ENCODE measurements at places on chromosomes 2 and 18.

DNA sequence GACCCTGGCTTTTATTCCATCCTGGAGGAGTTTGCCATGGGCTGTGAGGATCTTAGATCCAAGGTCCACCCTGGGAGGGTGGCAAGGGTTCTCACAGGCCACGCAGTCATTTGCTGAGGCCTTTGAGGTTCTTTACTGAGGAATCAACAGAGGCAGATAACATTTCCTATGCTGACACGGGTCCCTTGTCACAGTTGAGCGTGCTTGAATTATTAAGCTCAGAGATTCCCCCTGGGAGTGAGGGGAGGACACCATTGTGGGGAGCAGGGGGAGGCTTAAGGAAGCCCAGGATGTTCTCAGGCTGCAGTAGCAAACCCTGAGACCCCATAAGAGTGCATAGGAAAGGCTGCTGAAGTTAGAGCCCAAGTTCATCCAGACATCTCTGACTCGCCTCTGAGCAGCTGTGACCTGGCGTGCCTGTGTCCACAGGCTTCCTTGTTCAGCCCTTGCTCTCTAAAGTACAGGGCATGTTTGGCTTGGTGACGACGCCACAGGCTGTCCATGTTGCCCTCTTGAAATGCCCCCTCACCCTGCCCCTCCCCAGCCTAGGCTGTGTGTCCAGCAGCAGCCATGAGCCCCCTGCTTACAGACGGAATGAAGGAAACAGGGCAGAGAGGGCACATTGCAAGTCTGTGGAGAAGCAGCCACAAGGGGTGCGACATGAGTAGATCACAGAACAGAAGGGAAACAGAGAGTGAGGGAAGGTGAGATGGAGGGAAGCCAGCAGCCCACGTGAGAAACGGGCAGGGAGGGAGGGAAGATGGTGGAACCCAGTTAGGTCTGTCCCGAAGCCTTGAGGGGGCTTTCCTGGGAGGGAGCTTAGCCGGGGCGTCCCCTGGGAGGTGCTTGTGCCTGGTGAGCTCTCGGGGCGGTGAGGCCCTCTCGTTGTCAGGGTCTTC is 34.0 kb downstream of the NAPG start:
- DNase-seq: no peak

- DNase-seq: no peak
These were observed 207.2 kb downstream of the ETAA1 start for GRCh38 chr2:67604360-67604759.

DNA sequence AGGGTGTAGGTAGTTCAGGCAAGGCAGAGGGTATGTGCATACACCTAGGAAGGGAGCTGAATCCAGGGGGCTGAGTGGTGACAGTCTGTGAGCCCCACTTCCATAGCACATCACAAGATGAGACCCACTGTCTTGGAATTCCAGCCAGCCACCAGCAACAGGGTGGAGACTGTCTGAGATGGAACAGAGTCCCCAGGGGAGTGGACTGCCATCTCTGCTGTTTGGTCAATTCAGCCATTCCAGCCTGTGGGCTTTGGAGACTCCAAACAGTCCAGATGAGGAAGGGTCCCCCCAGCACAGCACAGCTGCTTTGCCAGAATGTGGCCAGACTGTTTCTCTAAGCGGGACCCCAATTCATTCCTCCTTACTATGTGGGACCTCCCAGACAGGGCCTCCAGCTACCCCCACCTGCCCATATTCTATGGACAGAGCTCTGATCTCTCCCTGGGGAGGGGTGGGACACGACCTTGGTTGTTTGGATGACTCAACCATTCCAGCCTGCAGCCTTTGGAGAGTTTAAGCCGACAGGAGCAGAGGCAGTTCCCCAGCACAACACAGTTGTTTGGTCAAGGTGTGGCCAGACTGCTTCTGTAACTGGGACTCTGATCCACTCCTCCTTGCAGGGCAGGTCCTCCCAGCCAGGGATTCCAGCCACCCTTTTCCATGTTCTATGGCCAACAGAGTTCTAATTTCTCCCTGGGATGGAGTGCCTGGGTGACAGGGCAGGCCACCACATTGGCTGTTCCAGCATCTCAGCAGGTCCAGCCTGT is 178.0 kb downstream of the RND3 start:
- no peak for DNase-seq

DNA sequence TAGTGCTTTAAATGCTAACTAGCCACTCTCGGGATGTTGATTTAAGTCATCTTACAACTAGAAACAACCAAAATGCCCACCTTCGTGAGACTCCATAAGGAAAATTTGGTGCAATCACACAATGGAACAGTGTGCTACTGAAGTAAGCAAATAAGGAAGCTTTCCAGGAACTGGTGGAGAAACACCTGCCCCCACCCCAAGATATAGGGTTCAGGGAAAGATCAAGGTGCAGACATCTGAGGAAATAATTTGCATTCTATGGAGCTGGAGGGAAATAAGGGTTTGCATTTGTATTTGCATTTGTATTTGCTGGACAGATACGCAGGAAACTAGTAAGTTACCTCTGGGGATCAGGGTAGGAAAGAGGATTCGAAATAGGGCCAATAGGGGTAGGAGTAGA is 90.9 kb downstream of the ACAA2 start:
- no peak for DNase-seq

GRCh38 chr2:207692206-207693065 is 19.0 kb upstream of the CCNYL1 start:
- no peak for DNase-seq

DNA sequence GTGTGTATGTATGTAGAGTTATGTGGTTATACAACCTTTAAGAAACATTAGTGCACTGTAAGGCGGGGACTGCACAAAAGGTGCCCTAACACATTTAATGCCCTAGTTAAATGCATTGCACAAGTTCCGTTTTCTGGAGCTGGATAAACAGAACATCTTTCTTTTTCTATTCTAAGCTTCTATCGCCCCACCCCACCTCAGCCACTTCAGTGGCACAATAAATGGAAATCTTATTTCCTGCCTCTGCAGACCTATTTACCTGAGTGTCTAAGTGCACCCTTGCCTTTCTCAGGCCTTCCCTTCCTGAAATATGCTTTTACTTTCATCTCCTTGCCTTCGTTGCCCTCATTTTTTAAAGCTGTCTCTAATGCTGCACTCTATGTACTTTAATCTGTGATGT is 123.5 kb downstream of the TANC1 start:
- no peak for DNase-seq

GRCh38 chr18:78514910-78515670 is 464.5 kb upstream of the SALL3 start:
- DNase-seq: no peak

DNA sequence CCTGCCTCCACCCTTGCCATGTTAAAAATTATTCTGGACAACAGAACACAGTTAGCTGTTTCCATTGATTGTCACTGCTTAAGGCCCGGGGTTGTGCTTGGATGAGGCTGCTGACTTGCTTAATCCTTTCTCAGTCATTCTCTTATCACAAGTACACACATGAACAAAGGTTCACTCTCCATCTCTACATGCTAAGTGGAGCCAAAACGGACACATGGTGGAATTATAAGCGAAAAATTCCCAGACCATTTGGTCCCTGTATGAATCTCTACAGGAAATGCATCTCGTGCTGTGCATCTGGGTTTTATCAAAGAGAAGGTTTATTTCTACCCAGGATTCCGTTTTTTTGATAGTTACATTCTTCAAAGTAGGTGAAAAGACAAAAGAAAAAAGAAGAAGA is 177.5 kb upstream of the ETAA1 start:
- no peak for DNase-seq

GRCh38 chr2:84779781-84780180 is 101.1 kb downstream of the TRABD2A start:
- no peak for DNase-seq

GRCh38 chr18:22409445-22409844 is 8.3 kb downstream of the CTAGE1 start:
- no peak for DNase-seq

DNA sequence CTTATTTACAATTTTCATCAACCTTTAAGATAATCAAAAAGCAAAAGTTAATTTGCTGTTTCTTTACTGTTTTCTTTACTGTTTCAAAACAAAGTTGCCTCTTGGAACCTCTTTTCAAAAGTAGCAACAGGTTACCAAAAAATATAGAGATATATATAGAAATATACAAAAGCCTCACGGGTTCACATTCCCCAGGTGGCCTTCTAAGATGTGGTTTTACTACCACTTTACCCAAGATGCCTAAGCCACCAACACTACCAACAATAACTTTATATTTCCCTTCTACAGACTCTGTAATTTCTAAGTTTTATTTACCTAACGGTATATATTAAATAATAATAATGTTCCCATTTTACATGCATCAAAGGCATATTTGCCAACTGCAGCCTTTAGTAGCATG is 4.9 kb downstream of the CYB5A start:
- DNase-seq: no peak

DNA sequence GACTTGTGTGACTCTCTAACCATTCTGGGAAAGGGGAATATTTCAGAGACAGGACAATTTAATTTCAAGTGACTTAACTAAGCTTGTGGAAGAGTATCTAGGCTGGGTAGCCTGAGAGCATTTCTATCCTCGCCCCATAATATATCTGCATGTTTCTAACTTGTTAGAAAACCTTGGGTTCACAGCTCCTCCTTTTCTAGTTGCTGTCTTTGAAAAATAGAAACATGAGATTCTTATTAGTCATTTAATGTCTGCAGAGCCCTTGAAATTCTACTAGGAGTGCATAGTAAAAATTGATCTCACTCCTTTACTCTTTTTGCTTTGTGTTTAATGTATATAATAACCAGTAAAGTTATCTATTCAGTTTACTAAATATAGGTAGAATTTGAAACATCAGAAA is 22.4 kb downstream of the CTLA4 start:
- DNase-seq: no peak

GRCh38 chr2:74532222-74532621 is 2.5 kb downstream of the HTRA2 start:
- no peak for DNase-seq

GRCh38 chr2:119205001-119205706 is 18.5 kb upstream of the STEAP3 start:
- DNase-seq: no peak

- no peak for DNase-seq
These were observed 308.9 kb downstream of the RND3 start for GRCh38 chr2:150178591-150178990.

DNA sequence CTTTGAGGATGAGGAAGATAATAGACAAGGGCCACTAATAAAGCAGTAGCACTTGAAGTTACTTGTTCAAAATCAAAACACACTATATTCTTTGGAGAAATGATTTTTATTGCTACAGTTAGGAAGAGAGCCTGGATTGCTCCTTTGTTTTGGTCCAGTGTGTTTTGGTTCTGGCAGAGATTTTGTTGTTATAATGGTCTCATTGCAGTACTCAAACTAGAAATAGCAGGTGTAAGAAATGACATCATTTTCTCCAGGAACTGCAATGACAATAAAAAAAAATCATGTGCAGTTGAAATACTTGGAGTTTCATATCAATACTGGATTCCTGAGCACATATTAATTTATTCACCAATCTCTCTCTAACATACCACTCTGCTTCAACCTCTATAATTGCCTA is 490.3 kb downstream of the CCDC85A start:
- DNase-seq: peak; percentile 15

- no peak for DNase-seq
These were observed 683.5 kb downstream of the TMEM182 start for GRCh38 chr2:103445347-103445746.

DNA sequence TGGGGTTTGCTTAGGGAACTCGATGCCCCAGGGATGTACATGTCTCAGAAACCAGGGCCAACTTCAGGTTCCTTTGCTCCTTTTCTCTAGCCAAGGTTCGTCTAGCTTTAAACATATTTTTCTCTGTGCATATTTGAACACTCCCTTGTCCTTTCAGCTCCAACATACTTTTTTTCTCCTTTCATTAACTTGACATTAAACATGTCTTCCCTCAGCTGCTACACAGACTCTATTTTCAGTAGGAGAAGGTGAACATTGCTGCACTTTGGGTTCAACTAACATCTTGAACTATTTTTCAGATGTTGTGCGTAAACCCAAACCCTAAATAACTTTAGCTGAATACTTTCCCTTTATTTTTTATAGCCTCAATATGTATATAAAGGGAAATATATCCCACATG is 212.9 kb downstream of the MTX2 start:
- DNase-seq: no peak

GRCh38 chr2:46039543-46040303 is 257.5 kb upstream of the EPAS1 start:
- no peak for DNase-seq

GRCh38 chr18:28204154-28204553 is 27.2 kb upstream of the CDH2 start:
- DNase-seq: no peak

DNA sequence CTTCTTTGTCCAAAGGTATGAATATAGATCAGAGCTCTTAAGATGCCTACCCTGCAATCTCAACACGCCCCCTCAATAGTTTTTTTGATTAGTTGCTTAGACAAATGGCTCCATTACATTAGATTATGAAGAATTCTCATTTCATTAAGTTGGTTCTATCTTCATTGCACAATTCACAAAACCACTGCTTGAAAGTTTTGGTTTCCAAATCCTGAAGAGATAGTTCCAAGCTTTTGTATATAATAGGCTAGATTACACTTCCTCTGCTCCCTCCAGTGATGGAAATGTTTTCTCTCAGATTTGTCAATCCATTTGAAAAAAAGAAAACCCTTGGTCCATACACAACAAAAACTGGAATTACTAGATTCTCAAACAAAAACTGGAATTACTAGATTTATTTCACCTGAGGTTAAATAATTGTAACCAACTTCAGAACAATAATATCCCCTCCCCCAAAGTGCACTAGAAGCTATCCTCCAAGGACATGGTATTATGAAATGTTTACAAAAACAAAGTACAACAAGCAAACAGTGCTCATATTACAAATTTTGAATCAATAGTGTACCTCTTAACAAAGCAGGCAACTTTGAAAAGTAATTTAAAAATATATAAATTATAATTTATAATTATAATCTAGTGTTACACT is 6.8 kb upstream of the TLK1 start:
- DNase-seq: no peak

DNA sequence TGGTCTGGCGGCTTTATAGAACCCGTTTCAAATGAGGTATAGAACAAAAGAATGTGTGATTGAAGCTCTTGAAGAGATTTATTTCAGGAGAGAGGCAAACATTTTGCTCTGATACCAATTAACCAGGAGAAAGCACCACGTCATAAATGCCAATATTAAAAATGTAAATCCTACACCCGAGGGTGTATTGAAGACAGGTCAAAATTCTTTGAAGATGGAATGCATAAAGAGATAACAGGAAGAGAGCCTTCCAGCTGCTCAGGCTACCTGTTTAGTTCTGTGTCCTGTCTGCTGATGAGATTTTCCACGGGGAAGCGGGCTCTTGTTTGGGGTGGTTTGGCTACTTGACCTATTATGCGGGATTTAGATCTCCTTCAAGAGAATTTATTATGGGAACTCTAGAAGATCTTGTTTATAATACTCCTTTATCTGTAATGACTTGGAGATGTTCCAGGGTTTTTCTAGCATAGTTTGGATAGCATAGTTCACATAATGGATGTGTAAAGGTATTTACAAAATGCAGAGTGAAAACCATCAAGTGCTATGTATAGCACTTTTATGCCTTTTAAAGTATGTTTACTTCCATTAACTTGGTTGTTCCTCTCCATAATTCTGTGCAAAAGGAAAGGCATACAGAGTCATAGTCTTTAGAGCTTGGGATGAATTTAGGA is 204.5 kb upstream of the SPRED2 start:
- no peak for DNase-seq
